NB4 (cell line): ENCODE measurements at places on chromosomes 5 and 9.

- no peak for DNase-seq
Measured at GRCh38 chr9:114198249-114199040, 43.1 kb downstream of the COL27A1 start.

GRCh38 chr9:122338994-122339393 is 31.8 kb upstream of the PTGS1 start:
- no peak for DNase-seq

DNA sequence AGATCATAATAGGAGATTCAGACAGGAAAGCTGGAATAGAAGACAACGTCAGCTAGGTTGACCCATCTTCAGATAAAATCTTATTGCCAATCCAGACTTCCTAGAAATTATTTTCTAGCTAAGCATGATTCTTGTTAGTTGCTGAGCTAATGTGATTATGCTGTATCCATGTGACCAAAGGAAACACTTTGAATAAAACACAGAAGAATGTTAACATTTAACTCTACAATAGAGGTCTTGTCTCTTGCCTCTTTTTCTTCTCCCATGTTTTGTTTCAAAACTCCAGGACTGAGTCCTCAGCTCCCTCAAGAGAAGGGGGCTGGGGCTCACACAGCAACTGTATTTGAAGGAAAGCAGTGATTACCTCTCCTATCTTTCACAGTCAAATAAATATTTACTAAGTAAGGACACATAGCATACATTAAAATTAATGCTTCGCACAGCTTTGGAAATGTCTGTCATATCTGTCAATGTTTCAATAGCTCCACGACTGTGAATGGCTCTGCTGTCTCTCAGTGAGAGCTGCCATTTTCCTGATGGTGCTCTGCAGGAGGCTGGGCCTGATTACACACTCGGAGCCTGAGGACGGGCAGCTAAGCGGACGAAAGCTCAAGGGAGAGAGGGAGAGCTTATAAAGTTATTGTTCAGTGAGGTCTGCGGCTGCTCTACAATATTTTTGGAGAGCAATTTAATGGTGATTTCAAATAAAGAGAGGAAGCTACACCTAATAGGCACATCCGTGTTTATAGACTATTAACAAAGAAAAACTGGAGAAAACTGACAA is 64.8 kb upstream of the ZNF462 start:
- no peak for DNase-seq

DNA sequence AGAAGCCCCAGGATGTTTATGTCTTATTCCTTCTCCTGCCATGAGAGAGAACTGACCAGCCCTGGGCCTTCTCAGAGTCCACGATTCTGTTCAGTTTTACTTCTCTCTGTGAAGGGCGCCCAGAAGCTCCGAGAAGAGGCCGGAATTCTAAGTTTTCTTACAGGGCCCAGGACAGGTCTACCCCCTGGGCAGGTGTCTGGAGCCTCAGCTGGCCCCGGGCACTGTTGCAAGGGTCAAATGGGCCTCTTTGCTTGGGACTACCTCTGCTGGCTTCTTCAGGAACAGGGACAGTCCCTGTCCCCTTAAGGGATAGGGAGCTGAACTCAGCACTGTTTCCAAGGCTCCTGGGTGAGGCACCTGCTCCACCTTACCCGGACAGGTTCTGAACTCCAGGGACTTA is 55.0 kb downstream of the RASGEF1C start:
- no peak for DNase-seq

GRCh38 chr5:98968056-98968564 is 39.3 kb upstream of the CHD1 start:
- no peak for DNase-seq

DNA sequence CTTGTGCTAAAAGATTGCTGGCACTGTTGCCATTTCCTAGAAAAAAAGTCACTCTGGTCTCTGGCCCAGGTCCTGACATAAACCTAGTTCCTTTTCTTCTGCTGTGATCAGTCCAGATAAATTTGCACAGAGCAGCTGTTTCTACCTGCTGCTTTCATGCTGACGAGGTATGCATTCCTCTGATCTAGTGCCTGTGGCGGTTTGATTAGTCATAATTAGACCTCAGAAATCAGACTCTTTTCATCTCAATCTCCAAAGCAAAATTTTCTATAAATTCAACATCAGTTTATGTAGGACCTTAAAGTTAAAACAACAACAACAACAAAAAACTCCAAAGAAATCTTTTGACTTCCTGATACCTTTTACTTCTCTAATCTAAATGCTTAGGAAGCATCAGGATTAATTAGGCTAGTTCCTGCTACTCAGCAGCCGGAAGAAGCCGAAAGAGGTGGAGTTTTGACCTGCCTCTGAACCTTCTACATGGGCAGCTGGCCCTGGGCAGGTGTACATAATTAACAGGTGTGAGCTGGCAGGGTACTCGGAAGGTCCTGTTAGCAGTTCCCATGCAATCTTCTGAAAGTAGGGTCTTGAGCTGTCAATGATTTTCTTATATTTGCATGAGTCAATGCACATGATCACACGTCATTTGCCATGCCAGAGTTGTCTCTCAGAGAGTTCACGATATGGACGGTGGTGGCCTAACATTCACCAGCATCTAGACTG is 83.3 kb upstream of the CCDC112 start:
- DNase-seq = no peak

- DNase-seq = no peak
Measured at GRCh38 chr5:23028445-23029021, 175.4 kb upstream of the CDH12 start.
